Stimulated activated CD8-positive, alpha-beta memory T cell treated with anti-CD3 and anti-CD28 coated beads, Interleukin-15, amount 100 ng/mL, for 24 hours (primary cell): ENCODE measurements at places on chromosomes 7 and 10.

GRCh38 chr10:17115683-17116082 lies 13.9 kb downstream of the CUBN start:
- DNase-seq: no peak

DNA sequence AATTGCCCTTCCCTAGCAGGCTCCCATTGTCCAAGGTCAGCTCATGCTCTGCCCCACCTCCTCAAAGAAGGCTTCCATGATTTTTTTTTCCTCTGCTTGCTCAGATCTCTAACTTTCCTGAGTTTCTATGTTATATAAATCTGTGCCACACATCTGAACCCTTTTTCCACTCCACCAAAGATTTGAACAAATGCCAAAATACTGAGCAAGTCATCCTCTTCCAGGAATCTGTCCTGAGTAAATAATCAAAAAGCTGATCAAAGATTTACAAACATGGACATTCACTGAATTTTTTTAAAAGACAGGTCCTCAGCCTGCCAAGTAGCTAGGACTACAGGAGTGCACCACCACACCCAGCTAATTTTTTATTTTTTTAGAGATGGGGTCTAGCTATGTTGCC lies 102.8 kb upstream of the ARID5B start:
- no peak for DNase-seq

DNA sequence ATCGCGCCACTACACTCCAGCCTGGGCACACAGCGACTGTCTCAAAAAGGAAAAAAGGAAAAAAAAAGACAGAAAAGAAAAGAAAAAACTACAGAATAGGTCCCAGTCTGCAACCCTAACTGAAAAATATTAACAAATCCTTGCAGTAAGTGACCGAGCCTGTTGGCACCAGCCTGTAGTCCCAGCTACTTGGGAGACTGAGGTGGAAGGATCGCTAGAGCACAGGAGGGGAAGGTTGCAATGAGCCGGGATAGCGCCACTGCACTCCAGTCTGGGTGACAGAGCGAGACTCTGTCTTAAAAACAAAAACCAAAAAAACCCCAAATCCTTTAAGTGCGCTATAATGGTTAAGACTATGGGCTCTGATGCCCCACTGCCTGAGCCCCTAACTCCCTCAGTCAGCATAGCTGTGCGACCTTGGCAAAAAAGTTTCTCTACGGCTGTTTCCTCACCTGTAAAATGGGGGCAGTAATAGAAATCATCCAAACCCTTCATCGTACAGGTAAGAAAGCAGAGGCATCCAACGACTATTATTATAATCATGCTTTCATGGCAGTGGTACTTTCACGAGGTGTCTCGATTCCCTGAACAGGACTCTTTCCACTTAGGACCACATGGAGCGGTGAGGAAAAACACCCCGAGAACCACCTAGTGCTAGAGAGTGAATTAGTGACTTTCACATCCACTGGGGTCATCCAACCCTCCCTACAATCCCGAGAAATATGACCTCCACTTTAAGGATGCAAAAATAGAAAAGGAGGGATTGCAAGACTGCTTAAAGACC lies 755 bp downstream of the TOMM7 start:
- no peak for DNase-seq

DNA sequence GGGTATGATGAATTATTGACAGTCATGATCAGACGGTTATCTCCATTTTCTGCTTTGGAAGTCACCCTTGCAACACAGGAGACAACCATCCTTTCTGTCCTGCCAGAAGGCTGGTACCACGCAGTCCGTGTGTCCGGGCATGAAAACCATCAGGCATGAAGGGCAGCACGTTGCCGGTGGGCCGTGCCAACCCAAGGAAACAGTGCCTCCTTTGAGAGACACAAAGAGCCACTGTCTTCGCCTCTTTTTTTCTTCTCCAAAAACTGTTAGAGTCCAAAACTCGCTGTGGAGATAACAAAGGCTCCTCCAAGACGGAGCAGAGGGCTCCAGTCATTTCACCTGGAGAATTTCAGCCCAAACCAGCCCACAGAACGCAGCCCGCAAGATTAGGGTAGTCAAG lies 60.4 kb upstream of the ARHGAP21 start:
- no peak for DNase-seq

DNA sequence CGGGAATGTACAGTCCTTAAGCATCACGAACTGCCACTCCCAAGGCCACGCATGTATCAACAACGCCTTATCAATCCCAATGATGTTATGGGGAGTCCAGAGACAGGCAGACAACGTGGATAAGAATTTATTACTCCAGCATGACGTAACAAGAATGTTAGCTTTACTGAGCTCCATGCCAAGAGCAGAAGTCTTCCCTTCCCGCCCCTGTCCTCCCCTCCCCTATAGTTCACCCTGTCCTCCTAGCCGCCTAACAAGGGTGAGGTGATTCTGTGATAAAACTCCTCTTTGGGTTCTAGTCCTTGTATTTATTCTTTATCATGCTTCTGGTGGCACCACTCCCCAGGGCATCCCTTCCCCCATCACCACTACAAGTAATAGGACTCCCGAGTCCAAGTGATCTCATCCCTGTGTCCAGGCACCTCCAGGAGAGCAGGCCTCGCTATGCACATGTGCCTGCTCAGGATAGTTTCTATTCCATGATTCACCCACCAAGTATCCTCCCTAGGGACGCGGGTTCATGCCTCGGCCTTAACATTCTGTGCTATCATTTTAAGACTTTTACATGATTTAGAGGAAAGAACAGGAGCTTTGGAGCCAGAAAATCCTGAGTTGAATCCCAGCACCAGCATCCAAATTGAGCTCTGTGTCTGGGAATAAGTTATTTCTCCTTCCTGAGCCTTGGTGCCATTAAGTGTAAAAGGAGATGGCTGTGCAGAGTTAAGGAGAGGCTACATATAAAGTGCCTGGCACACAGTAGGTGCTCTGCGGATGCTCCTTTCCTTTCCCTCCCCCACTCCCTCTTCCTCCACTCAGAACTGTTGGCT lies 15.4 kb downstream of the GSDME start:
- no peak for DNase-seq

DNA sequence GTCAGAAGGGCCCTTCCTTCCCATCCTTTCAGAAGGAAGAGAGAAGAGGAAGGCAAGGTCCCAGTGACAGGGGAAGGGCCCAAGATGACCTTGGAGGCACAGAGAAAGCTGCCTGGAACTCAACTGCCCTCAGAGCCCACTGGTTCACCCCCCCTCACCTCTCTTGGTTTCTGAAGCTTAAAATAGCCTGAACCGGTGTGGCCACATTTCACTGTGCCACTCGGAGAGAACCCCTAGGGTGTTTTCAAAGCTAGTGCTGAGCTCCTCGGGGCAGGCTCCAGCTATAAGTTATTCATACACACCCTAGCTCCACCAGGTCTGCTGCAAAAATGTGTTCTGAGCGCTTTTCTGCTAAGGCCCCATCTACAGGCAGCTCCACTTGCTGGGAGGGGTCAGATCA lies 60.9 kb upstream of the ADRB1 start:
- DNase-seq: no peak

DNA sequence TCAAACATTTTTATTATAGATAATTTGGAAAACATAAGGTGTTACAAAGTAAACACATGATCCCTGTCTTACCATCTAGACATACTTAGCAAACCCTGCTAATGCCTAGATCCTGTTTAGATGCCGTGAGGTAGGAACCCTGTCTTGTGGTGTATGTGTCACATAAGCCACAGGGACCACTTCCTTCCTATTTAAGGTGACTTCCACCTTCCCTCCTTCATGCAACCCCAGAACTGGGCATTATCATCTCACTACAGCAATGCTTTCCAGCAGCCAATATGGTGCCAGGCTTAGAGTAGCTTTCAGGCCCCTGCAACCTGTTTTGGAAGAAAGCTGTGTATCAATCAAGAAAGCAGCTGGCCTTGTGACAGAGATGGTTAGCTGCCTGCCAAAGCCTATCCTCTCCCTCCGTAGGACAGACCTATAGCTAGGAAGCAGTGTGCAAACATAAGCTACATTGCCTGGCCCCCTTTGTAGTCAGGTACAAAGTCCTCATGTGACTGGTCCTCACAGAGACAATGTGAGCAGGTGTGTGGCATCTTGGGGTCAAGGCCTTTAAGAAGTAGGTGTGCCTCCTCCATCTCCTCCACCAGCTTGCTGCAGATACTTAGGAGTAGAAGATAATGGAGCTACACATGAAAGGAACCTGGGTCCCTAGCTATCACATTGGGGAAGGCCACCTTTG lies 146.8 kb downstream of the SPAG6 start:
- no peak for DNase-seq
